ENCODE measurements at places on chromosomes 4 and X.
A peak's percentile ranks its signal among the peaks of the same experiment; 100 is the strongest.

GRCh38 chrX:4379071-4379470 is 665.6 kb upstream of the PRKX start:
- DNase-seq: no peak

DNA sequence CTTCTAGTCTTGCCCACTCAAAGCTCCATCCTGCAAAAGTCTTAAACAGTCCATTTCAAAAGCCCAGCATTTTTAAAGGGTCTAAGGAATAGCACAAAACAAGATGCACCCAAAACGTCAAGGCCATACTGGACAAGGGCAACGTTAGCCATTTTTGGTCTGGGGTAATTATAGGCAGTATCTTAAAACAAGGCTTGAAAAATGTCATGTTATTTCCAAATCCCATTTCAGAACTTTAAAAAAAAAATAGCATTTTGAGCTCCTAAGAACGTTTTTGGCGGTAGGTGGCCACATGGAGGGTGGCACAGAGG is 584 bp upstream of the TMEM165 start:
- DNase-seq: no peak

DNA sequence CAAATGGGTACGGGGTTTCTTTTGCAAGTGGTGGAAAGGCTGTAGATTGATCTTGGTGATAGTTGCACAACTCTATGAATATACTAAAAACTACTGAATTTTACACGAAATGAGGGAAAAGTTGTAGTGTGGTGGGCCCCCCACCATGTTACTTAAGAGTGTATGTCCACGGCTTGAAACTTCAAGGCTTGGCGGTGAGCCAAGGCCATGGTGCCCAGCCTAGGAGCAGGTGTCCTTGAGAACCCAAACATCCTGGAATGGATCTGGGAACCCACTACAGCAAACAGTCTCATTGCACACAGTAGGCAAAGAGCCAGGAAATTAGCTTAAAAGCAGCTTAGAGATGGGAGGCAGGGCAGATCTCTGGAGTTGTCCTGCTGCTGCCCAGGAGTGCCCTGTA is 62.9 kb downstream of the BRCC3 start:
- DNase-seq: no peak

- DNase-seq: no peak
Measured at GRCh38 chr4:4440333-4441061, 53.6 kb downstream of the NSG1 start.

GRCh38 chr4:56692576-56692975 is 11.5 kb upstream of the HOPX start:
- DNase-seq: no peak

DNA sequence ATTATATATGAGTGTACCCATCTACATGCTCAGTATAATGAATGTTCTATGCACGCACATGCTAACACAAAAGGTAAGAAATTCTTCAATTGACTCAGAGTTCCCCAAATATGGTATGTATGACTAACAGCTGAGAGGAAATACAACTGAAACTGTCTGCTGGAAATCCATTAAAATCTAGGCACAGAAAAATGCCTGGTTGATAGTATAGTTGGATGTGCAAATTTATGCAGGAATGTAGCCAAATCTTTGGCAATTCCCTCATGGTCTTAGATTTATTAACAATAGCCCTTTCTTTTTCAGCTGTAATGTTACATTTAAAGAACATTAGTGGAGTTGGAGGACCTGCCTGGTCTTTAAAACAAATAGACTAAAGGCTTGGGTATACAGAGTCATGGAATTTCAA is 5.5 kb downstream of the CAMK2D start:
- DNase-seq: no peak

GRCh38 chrX:23902419-23902818 is 5.3 kb downstream of the APOO start:
- DNase-seq: no peak

DNA sequence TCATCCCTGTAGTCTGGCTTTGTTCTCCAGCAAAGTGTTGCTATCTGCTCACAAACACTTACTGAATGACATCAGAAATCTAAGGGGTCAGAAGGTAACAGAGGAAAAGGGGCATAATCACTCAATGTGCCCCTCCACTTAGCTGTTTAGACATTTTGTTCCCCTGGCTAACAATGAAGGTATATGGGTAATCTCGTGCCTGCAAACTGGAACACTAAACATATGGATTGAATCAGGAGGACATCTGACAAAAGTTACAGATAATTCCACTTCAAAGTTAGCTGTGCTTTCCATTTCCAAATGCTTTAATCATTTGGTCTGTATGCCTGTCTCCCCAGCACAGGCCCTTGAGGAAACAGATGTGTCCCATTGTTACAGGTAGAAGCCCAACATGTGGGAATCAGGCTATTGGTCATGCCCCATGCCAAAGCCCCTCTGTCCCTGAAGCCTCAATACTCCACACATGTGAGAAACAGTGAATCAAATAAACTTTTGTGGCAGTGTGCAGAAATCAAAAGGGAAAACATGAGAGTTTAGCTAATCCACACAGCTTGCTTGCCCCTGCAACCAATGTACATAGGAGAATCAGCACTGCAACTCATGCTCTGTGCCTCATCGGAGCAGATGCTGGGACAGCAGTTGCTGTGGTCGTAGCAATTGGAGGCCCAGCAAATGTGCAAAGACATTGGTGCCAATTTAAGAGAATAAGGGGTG is 111.7 kb downstream of the RNF150 start:
- DNase-seq: no peak

GRCh38 chrX:10420134-10420533 is 200.3 kb downstream of the MID1 start:
- no peak for DNase-seq

GRCh38 chrX:109472939-109473735 is 8.7 kb downstream of the GUCY2F start:
- DNase-seq: peak; percentile 19

DNA sequence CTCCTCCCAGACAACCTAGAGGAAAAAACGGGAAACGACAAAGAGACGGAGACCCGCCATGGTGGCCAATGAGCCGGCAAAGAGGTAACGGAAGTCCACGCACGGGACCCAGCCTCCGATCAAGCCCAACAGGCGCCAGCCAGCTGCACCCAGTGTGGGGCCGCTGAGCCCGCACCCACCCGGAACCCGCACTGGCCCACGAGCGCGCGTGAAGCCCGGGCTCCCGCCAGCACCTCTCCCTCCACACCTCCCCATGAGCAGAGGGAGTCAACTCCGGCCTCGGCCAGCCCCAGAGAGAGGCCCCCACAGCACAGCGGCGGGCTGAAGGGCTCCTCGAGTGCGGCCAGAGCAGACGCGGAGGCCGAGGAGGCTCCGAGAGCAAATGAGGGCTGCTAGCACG is 14.6 kb upstream of the FMR1 start:
- DNase-seq: no peak

- DNase-seq: no peak
Measured at GRCh38 chr4:73376976-73377375, 27.1 kb upstream of the ALB start.

GRCh38 chr4:175906384-175906783 is 94.3 kb upstream of the GPM6A start:
- DNase-seq: no peak

GRCh38 chr4:185134307-185134869 is 8.7 kb upstream of the SLC25A4 start:
- no peak for DNase-seq

- DNase-seq: no peak
Measured at GRCh38 chrX:132491191-132491590, 2.4 kb upstream of the MBNL3 start.
